ENCODE measurements at places on chromosomes 12 and 14. TPM values are rescaled to one million over a fixed set of nuclear protein-coding genes. Genes with fewer than 3 reads are reported as not detected.

- no peak for DNase-seq
Observed at GRCh38 chr12:105539735-105540134, 209.2 kb downstream of the C12orf75 start.

GRCh38 chr14:75010472-75011093, 7.9 kb downstream of the EIF2B2 start:
- DNase-seq: no peak

The GLS2 gene
- 0.57 TPM for total RNA-seq

GRCh38 chr14:71363946-71364925, 457.0 kb downstream of the PCNX1 start:
- no peak for DNase-seq

The TAS2R13 gene
- 0.30 TPM for total RNA-seq

The NTS gene
- 0.20 TPM for total RNA-seq

The RHNO1 gene
- 4.9 TPM for total RNA-seq

The WNT5B gene
- 2.4 TPM for total RNA-seq

DNA sequence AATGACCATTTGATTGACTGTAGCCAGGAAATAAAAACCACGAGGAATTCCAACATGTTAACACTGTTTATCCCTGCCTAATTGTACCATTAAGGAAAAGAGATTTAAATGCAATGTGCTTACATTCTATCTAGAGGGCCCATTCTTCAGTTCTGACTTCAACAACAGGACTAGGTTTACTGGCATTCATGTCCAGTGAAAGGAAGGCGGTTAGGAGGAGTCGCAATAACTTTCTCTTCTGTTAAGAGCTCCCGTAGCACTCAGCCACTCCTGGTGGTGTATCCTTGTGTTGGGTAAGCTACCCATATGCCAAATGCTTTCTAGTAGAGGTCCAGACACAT, 154.7 kb downstream of the STXBP6 start:
- no peak for DNase-seq

- DNase-seq: no peak
Observed at GRCh38 chr14:60229614-60230013, 19.4 kb upstream of the PPM1A start.

The KRT74 gene
- not detected for total RNA-seq

DNA sequence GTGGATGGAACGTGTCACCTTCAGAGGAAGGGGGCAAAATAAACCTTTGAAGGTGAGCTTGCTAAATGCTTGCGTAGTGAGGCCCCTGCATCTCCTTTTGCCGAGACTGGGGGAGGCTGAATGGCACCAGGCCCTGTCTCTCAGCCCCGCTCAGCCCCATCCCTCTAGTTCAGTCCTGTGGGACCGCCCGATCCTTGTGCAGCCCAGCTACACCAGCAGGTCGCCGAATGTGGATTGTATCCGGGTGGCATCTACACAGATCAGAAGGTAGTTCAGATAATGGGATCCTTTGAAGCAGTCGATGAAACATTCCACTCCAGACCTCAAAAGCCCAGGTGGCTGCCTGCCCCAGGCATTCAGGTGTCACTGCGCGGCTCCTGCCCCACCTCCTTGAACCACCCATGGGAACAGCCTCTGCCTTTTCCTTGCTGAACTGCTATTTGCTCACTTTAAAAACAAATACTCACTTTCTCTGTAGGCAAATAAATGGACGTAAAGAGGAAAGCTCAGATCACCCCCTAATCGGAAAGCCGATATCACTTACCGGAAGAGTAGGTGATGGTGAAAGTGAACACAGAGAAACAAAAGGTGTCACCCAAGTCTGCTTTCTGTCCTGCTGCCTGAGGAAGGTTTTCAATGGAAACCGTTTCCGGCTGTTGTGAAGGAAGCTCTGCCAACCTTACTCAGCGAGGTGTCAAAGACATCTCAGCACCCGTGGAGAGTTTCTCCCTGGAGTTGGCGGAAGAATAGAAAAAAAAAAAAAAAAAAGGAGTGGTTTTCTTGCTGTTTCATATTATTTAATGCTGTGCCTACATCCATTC, 100.3 kb upstream of the NCOR2 start:
- DNase-seq: no peak

The TAS2R7 gene
- total RNA-seq: not detected

GRCh38 chr12:85301051-85301450, 21.0 kb downstream of the ALX1 start:
- no peak for DNase-seq

- no peak for DNase-seq
Observed at GRCh38 chr14:74702293-74702692, 10.6 kb downstream of the AREL1 start.

- no peak for DNase-seq
Observed at GRCh38 chr14:43001731-43002130, 1395.1 kb downstream of the LRFN5 start.

DNA sequence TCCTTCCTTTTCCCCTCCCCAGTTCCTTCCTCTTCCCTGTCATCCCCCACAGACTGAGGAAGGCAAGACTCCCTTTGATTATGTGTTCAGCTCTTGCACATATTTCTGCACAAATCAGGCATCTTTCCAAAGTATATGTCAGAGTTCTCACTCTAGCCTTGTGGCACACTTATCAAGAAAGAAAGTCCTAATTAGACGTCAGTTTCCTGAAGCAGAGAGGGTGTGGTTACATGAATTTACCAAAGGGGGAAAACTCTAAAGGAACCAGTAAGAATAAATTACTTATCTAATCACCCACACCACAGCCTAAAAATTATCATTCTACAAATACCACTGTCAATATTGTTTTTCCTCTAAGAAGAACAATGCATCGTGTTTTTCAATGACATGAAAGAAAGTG, 120.7 kb upstream of the GRIP1 start:
- no peak for DNase-seq

DNA sequence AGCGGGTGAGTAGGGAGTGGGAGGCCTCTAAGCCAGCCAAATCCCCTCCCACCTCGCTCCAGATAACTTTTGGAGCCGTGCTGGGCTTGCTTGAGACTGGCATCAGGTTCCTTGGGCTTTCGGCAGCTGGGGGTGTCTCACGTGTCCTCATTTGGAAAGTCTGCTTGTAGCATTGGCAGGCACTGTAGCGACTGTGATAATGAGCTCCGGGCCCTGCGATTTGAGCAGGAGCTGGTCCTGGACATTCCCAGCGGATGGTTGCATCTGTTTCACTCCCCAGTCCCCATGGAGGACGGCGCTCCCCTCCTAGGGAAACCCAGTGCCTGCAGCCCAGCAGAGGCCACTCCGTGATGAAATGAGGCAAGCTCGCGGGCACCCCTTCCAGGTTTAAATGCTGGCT, 49.4 kb downstream of the DGLUCY start:
- DNase-seq: peak; percentile 65

The KRT72 gene
- total RNA-seq: not detected

The VWF gene
- total RNA-seq: 275 TPM

DNA sequence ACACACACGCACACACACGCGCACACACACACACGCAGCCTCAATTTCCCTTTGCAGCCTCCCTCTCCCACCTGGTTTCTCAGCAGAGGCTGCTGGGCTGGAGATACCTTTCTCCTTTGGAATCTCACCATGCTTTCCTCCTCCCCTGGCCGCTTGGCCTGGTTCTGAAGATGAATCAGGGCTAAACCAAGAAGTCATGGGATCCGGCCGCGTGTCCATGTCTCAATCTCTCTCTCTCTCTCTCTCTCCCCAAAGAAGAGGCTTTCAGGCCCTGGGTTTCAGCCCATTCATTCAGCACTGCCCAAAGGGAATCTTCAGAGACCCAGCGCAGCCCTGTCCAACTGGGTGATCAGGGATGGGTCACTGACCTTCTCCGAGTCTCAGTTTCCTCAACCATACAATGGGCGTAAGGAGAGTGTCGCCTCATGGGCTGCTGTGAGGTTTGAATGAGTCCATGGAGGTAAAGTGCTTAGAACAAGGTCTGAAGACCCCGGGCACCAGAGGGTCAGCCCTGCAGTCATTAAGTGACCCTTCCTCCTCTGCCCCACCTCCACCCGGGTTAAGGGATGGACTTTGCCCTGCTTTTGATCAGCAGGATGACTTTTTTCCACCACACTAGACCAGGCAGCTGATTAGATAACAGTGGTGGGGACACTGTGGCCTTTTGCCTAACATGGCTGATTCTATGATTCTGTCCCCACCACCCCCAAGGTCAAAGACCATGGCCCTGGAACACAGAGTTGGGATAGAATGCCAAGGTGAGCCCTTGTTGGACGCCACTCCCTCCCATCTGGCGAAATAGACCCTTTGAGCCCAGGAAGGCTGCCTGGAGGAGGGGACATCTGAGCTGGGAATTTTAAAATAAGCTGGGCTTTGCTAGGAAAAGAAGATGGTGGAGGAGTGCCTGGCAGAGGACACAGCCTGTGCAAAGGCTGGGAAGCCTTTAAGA, 42.1 kb downstream of the SCARB1 start:
- no peak for DNase-seq

- DNase-seq: no peak
Observed at GRCh38 chr14:44979273-44979672, 17.3 kb downstream of the TOGARAM1 start.

DNA sequence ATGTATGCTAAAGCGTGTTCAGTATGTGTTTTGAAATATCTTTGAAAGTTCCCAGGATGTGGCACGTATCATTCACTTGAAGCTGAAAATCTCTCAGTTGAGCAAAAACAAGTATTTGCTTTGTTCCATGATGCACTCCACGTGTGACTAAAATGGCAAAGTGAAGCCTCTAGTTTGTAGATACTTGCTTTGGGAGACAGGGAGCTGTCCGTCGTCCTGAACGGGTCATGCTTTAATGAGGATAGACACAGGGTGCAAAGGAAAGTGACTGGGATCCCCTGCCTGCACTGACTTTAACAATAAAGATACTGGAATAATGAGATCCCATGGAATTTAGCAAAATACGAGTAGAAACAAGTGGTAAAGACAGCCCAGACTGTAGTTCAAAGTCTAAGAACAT, 991.4 kb downstream of the NRXN3 start:
- DNase-seq: no peak

GRCh38 chr12:12333407-12334366, 16.4 kb downstream of the MANSC1 start:
- DNase-seq: no peak

The KCNK13 gene
- 4.5 TPM for total RNA-seq

The AQP6 gene
- total RNA-seq: not detected

- no peak for DNase-seq
Observed at GRCh38 chr12:21456291-21456780, 18.9 kb downstream of the PYROXD1 start.

GRCh38 chr14:102857444-102857843, 65.0 kb upstream of the AMN start:
- DNase-seq: no peak

DNA sequence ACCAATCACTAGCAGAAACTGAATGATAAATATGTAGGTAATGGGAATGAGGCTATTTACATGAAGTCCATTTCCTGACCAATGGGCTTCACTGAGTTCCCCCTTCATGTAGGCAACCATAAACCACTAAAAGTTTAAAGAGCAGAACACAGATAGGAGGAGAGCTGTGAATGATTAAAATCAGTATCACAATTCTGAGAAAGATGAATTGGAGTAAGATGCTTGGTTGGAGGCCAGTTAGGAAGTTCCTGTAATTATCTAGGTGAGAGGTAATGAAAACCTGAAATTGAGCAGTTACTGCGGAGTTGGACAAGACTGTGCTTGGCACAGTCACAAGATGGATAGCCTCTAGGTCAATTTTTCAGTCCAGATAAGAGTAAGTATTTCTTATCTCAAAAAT, 56.6 kb downstream of the GALNT4 start:
- DNase-seq: no peak

The GPR132 gene
- total RNA-seq: 1.3 TPM

- DNase-seq: no peak
Observed at GRCh38 chr14:69427596-69427995, 29.1 kb downstream of the SLC39A9 start.

GRCh38 chr12:27199638-27200300, 44.3 kb upstream of the STK38L start:
- peak; percentile 37 for DNase-seq

The NPFF gene
- not detected for total RNA-seq

The KRT2 gene
- total RNA-seq: not detected

DNA sequence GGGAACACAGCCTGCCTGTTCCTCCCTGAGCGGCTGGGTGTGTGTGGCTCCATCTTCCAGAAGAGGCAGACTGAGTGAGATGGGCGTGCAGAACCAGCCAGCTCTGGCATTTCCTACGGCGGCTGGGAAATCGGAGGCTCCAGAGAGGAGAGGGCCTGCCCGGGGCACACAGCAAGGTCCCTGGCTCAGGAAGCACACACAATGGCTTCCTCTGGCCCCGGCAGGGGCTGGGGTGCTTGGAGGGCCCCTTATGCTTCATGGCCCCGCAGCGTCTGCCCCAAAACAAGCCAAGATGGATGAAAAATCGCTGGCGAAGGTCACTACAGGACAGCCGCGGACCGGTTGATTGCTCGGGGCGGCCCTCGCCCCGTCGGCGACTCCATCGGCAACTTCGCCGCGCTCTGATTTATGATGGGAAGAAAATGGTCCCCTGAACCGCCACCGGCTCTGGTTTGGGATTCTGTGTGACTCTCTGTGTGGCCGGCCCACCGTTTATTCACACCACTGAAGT, 191.5 kb upstream of the C14orf180 start:
- no peak for DNase-seq

- DNase-seq: peak; percentile 52
Observed at GRCh38 chr12:122399592-122400373, 22.7 kb downstream of the CLIP1 start.

The BLOC1S1 gene
- total RNA-seq: 124 TPM

The GTF2A1 gene
- total RNA-seq: 18.9 TPM

- DNase-seq: no peak
Observed at GRCh38 chr12:51320695-51321320, 3.2 kb downstream of the BIN2 start.

- no peak for DNase-seq
Observed at GRCh38 chr14:91754185-91754584, 22.3 kb upstream of the CATSPERB start.

The SOS2 gene
- total RNA-seq: 40.8 TPM

The AQP2 gene
- total RNA-seq: not detected

DNA sequence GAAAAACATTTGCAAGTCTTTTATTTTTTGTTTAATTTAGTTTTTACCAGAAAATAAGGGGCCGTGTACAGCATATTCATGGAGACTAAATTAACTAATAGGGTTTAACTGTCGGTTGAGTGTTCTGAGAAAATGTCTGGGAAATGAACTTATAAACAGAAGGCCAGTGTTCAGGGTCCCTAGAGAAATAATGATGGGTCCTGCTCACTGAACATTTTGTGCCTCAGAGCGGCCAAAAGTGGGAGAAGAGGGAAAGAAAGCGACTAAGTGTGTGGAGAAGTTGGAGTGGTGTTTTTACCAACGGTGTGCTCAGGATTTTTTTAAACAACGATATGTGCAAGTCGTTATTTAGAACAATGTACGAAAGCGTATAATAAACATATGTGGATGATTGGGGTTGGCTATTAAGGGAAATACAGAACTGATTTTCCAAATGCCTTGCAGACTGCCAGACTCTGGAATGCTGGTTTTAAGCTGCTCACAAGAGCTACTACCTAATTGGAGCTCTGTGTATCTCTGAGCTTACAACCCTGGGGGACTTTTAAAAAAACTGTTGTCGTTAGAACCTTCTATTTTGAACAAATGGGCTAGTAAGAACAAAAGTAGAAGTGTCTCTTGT, 166.7 kb downstream of the SLC38A4 start:
- DNase-seq: no peak

The RPL10L gene
- not detected for total RNA-seq

The STYK1 gene
- not detected for total RNA-seq
